Stimulated activated CD8-positive, alpha-beta memory T cell treated with anti-CD3 and anti-CD28 coated beads, Interleukin-4, amount 100 ng/mL, for 1 hour (primary cell): ENCODE measurements at places on chromosomes 5 and 9.

DNA sequence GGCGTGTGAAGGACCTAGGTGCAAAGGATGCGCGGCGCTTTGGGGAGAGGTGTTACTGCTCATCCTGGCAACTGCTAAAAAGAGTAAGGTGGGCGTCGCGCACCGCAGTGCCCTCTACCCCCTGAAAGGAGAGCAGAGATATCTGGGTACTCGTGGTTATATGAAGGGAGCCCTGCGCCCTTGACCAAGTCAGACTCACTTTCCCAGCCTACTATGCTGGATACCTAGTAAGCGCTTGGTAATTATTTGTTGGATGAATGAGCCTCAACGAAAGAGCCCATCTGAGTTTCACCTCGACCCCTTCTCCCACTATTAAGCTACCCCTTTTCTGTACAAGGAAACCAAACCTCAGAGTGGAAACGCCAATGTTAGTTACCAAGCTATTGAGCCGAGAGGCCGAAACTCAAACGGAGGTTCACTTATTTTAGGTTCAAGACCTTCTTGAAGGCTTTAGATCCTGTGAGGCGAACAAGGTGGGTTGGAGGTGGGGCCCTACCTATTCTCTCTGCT, 8.0 kb downstream of the LHX6 start:
- DNase-seq: no peak

GRCh38 chr5:125775896-125776295, 647.3 kb upstream of the GRAMD2B start:
- DNase-seq: no peak

GRCh38 chr9:131037335-131038255, 28.6 kb downstream of the LAMC3 start:
- DNase-seq: no peak

- DNase-seq: no peak
Measured at GRCh38 chr5:121819682-121820261, 31.9 kb upstream of the FTMT start.
